RPMI7951 (cell line): ENCODE measurements at places on chromosomes 11 and 22. TPM values are rescaled to one million over a fixed set of nuclear protein-coding genes. Genes with fewer than 3 reads are reported as not detected.
A peak's percentile ranks its signal among the peaks of the same experiment; 100 is the strongest.

DNA sequence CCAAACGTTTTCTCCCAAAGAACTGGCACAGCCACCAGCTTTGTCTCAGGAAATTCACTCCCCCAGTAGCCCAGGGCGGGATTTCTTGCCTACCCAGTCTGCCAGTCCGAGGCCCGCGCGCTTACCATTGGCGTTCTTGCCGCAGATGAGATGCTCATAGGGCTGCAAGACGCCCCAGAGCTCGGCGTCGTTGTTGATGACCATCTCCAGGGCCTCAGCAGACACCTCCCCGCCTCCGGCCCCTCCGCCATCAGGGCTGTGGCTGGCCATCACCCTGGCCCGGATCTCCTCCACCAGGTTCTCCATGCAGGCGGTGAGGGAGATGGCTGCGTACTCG, 1.3 kb downstream of the ABTB2 start:
- peak; percentile 60 for DNase-seq

The PHF21B gene
- not detected in 2 replicates for total RNA-seq

GRCh38 chr22:24805790-24806662, at the start of gene SGSM1:
TSS of gene SGSM1 (plus strand) at chr22:24806211. CDS start at chr22:24806326, 115 bp downstream.
- peak; percentile 58 for DNase-seq

- no peak for DNase-seq
These were observed 18.4 kb upstream of the CABP7 start for GRCh38 chr22:29701155-29701999.

GRCh38 chr11:110529043-110529442, 99.3 kb downstream of the FDX1 start:
- DNase-seq = no peak

GRCh38 chr11:78239781-78240180, 51.1 kb downstream of the USP35 start:
- no peak for DNase-seq

The CLDN5 gene
- not detected in 2 replicates for total RNA-seq

The PRG3 gene
- not detected in 2 replicates for total RNA-seq

DNA sequence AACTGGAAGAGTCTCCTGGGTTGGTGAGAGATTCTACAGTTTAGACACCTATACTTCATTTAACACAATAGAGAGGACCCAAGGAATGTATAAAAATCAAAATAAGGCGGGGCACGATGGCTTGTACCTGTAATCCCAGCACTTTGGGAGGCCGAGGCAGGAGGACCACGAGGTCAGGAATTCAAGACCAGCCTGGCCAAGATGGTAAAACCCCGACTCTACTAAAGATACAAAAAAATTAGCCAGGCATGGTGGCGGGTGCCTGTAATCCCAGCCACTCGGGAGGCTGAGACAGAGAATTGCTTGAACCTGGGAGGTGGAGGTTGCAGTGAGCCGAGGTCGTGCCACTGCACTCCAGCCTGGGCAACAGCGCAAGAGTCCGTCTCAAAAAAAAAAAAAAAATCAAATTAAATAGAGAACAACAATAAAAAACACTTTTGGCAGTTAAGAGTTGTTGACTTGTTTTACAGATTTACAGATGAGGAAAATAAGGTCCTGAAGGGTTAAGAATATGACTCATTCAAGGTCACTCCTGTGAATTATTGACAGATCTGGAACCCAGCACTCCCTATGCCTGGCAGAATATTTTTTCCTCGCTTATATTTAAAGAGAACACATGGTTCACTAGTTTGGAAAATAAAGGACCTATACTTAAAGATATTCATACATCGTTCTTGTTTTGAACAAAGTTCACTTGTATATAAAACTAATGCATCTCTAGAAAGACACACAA, 5.2 kb downstream of the LGR4 start:
- no peak for DNase-seq

The RAG2 gene
- not detected in 2 replicates for total RNA-seq
